ENCODE measurements at places on chromosomes 1 and 21.

DNA sequence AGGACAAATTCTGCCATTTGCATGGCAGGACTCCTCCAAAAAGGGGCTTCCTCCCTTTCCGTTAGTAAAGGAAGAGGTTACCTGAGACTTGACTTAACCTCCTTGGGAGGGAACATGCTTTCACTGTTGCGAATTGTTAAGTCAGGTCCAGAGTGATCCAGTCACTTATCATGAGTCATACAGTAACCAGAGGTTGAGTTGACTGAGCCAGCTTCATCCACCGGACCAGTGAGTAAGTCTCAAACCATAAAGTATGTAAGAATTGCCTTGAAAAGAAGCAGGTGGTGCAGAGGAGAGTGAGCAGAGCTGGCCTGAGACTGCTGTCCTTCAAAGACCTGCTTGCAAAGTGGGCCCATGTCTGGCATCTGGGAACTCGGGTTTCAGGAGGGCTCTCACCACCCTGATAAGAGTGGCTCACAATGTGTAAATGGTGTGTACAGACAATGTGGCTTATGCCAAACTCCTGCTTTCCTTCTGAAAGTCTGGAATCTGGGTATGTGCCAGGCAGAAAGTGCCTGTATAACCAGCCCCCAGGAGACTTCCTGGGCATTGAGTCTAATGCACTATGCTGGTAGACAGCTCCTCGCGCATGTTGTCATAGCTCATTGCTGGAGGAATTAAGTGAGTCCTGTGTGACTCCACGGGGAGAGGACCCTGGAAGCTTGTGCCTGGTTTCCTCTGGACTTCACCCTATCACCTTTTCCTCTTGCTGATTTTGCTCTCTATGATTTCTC is 84.3 kb upstream of the KLHDC7A start:
- no peak for DNase-seq

GRCh38 chr1:47388891-47389238 is 27.2 kb upstream of the FOXE3 start:
- peak; percentile 56 for DNase-seq

- no peak for DNase-seq
These were observed 30.3 kb upstream of the TACSTD2 start for GRCh38 chr1:58607391-58607790.

GRCh38 chr1:93296555-93297154 is 49.1 kb upstream of the DR1 start:
- DNase-seq: no peak

GRCh38 chr1:221712198-221712684 is 29.6 kb downstream of the DUSP10 start:
- no peak for DNase-seq

GRCh38 chr1:107879346-107879745 is 85.6 kb downstream of the VAV3 start:
- no peak for DNase-seq

DNA sequence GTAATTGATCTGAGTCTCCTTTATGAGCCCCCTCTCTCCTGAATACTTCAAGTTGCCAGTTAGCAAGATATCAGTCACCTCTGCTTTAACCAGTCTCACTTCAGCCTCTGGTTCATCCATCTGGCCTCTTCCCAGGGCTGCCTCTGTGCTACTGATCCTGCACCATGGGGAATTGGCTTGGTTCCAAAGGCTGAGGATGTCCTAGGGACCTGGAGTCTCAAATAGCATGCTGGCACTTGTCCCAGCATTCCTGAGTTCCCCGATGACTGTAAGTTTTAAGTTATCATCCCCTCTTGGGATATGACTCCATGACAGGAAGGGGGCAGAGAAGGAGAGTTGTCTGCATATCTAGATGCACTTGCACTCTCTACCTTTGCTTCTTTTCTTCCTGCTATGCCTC is 252.0 kb downstream of the PTBP2 start:
- DNase-seq: no peak

- DNase-seq: peak; percentile 84
These were observed 63.2 kb downstream of the CD247 start for GRCh38 chr1:167454894-167455785.

- no peak for DNase-seq
These were observed 553.8 kb downstream of the LRRIQ3 start for GRCh38 chr1:73644198-73644597.

GRCh38 chr1:50959913-50960844 is at the start of gene FAF1:
Gene FAF1, minus strand, starts transcription at chr1:50960267. Its CDS starts 456 bp downstream, at chr1:50959811.
- DNase-seq: peak; percentile 98

GRCh38 chr1:93587354-93587753 is 94.3 kb downstream of the BCAR3 start:
- DNase-seq: no peak

DNA sequence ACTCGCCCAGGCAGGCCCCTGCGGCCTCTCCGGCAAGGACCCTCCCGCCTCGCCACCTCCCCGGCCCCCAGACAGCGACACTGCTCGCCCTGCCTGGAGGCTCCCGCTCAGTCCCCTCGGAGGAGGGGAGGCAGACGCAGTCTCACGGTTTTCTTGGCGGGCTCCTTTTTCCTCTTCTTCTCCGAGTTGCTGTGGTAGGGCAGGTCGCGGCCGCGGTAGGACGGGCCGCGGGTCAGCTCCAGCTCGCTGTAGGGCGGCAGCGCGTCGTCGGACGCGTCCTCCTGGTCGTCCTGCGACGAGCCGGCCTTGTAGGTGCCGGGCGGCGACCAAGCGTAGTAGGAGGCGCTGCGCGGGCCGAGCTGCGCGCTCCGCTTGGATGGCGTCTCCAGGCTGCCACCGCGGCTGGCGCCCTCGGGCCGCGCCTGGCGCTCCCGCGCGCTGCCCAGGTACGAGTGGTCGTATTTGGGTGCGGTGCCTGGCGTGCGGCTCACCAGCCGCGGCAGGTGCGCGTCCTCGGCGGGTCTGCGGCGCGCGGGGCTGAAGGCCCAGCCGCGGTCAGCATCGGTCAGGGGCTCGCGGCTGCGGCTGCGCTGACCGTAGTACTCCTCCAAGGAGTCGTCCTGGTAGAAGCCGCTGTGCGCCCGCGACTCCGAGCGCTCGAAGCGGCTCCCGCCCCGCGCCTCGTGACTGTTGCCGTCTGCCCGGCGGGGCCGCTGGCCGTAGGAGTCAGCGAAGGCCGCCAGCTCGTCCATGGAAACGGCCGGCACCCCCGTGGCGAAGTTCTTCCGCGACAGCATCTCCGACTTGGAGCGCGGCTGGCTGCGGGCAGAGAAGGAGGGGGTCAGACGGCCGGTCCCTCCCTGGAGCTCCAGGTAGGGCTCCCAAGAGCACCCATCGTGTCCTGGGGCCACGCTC is 44.8 kb upstream of the TADA1 start:
- DNase-seq: peak; percentile 37

- peak; percentile 59 for DNase-seq
These were observed 5.5 kb upstream of the RNF223 start for GRCh38 chr1:1079408-1080121.

DNA sequence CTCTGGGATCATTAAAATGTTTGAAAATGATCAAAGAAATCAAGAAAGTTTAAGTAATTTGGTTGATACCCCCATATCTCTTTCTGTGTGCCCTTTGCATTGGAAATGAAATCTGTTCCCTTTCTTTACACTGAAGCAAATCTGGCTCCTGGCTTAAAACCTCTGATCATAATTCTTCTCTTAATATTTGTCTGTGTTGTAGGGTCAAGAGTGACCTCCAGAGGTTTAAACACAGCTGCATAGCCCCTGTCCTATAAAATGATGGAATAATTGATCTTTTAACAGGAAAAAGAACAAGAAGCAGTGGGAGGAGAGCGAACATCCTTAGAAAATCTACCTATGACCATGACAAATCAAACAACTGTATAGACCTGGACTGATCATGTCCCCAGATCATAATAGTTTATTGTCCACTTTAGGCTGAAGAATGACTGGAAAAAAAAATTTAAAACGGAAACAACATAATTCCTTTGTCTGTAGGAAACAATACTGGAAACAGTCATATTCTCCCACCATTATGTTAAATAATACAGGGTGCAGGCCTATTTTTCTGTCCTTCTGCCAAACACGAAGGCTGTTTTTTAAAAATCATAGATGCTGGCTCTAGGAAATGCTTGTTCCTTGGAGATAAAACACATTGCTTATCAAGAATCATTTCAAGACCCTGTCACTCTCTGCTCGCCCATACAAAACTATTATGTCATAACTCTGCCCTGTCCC is 184.3 kb downstream of the NEGR1 start:
- DNase-seq: no peak

DNA sequence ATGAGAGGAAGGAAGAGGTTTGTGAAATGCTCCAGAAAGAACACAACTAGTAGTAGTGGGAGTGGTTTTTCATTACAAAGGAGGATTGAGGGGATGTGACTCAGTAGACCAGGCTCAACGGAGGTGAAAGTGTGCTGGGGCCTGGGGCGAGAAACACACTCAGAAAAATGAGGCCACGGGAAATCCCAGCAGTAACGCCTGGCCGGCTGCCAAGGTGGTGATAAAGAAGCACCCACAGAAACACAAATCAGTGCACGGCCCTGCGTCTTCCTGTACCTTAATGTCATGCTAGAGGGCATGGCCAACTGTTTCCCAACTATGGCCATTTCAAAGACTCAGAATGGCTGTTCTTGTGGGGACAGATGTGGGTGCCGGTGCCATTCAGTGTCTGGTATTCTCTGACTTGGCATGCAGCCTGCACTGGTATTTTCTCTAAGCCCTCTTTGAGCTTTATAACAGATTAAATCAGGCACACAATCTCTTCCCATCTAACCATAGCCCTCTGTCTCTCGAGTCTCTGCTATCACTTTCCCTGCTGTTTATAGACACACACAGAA is 38.2 kb downstream of the URB2 start:
- DNase-seq: peak; percentile 54

DNA sequence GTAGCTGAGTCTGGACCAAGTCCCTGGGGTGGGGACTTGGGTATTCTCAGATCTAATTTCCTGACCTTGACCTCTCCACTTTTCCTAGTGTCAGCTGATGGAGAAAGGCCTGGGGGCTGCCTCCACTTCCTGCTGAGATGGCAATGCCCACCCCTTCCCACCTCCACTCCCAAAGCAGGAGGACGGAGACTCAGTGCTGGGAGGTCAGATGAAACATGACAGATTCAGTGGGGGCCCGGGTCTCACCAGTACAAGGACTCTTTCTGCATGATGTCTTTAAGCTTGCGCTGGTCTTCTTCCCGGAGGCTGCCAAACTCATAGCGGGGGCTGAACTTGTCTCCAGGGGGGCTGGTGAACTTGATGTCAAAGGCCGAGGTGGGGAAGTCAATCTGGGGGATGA is 35.6 kb upstream of the PPP1R15B start:
- no peak for DNase-seq

Data from activated naive CD8-positive, alpha-beta T cell treated with anti-CD3 and anti-CD28 coated beads, Interleukin-2, amount 10 ng/mL, durations not matched to agents 7 days and 5 days (primary cell).